ENCODE measurements at places on chromosomes 12 and 14.

- no peaks in the 10 kb centered on the region for H3K4me1 ChIP-seq
- H3K4me3 ChIP-seq: no peak overlapping the region
- no peak for DNase-seq
- no peaks in the 10 kb centered on the region for H3K27me3 ChIP-seq
- peaks cover 22% of the 10 kb centered on the region for H3K36me3 ChIP-seq
These were observed 26.9 kb downstream of the ZFC3H1 start for GRCh38 chr12:71636704-71637115.

DNA sequence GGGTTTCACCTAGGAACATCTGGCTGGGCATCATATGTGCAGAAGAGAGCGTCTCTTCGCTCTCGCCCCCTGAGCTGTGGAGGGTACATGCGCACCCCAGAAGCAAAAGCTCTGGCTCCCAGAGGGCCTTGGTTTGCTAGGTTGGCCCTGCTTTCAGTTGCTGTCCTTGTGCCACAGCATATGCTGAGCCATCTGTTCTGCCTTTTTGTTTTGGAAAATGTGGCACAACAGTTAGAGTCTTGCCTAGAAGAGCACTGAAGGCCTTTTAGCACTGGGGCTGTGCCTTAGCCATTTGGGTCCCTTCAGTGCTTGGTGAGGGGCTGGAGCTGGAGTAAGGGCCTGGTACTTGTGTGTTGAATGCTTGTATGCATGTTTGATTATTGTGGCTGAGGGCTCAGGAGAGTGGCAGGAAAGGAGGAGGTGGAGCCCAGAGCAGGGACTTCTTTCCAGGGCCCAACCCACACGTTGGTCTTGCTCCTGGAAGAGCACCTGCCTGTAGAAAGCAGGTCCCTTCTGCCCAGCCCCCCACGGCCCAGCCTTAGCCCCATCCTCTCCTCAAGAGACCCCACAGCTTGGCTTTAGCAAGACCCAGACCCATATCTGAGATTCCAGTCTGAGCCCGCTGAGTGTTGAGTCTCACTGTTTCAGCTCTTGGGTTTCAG, 113.7 kb downstream of the SLC25A47 start:
- H3K36me3 ChIP-seq: no peaks in the 10 kb centered on the region
- no peaks in the 10 kb centered on the region for H3K27me3 ChIP-seq
- H3K4me1 ChIP-seq: peaks cover 35% of the 10 kb centered on the region
- no peak overlapping the region for H3K4me3 ChIP-seq
- H3K27ac ChIP-seq: no peak overlapping the region

DNA sequence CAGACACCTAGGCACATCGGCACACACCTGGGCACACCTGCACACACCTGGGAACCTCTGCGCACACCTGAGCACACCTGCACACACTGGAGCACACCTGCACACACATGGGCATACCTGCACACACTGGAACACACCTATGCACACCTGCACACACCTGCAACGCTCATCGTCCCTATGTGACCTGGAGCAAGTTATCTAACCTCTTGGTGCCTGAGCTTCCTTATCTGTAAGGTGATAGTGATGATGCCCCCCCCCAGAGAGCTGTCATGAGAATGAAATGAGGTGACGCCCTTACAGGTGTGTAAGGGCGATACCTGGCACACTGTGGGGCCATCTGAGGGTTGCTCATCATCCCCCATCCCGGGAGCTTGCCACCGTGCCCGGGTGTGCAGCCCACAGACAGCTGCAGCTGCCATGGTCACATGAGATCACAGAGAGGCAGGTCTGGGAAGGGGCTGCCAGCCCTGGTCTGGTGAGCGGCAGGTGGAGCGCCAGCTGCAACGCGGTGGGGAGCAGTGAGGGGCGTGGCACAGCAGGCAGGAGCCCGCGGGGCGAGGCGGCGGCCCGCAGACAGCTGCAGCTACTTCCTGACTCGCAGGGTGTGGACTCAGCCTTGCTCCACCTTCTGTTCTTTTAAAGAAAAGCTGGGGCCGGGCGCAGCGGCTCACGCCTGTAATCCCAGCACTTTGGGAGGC, 59.9 kb upstream of the FBRSL1 start:
- DNase-seq: no peak
- peaks cover 48% of the 10 kb centered on the region for H3K27me3 ChIP-seq

DNA sequence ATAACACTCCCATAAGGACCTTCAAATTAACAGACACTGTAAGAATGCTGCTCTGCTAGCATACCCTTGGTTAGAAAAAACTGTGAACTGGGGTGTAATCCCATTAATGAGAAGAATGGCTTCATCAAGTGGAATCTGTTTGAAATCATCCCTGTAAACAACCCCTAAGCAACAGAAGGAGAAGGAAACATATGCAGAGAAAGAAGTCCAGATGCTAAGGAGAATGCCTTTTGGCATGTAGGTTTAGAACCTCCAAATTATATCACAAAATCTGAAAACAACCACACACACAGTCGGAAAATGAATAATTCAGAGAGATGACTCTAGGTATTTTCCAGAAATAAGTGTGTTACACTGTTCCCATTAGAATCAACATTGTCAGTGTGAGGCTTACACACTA, 140.2 kb downstream of the NUAK1 start:
- DNase-seq: no peak
- H3K27ac ChIP-seq: no peak overlapping the region
- H3K27me3 ChIP-seq: peaks cover 13% of the 10 kb centered on the region
- H3K4me1 ChIP-seq: peaks cover under 1% of the 10 kb centered on the region

GRCh38 chr12:82694970-82695369, 8.3 kb downstream of the TMTC2 start:
- no peak overlapping the region for H3K27ac ChIP-seq
- peaks cover 7% of the 10 kb centered on the region for H3K4me1 ChIP-seq
- DNase-seq: no peak
